ENCODE measurements at places on chromosomes 6 and 20. TPM values are rescaled to one million over a fixed set of nuclear protein-coding genes. Genes with fewer than 3 reads are reported as not detected.

The MDN1 gene
- total RNA-seq = 46.5 TPM

The GGTLC1 gene
- total RNA-seq = not detected

The SLC22A7 gene
- not detected for total RNA-seq

The RGS17 gene
- total RNA-seq = 0.88 TPM

The OPRM1 gene
- 0.14 TPM for total RNA-seq

The C6orf52 gene
- not detected for total RNA-seq

The MICA gene
- total RNA-seq = 19.3 TPM

The WFDC10B gene
- not detected for total RNA-seq

The GJE1 gene
- not detected for total RNA-seq

The ZSCAN31 gene
- 63.8 TPM for total RNA-seq

The SLPI gene
- 1.0 TPM for total RNA-seq

The STX11 gene
- total RNA-seq = 2.9 TPM

The MTCH1 gene
- 172 TPM for total RNA-seq

The BHLHE23 gene
- not detected for total RNA-seq

The KLC4 gene
- total RNA-seq = 27.7 TPM

The ASIP gene
- total RNA-seq = not detected

The CDSN gene
- total RNA-seq = not detected

The HLA-DMB gene
- 16.9 TPM for total RNA-seq

The LIN28B gene
- total RNA-seq = not detected

The NR2E1 gene
- not detected for total RNA-seq

The WFDC2 gene
- total RNA-seq = not detected

The BANF2 gene
- total RNA-seq = not detected

The CST7 gene
- 0.97 TPM for total RNA-seq

The TBC1D32 gene
- total RNA-seq = 2.1 TPM

The PAX1 gene
- not detected for total RNA-seq

The LY6G6C gene
- total RNA-seq = not detected

The BCAS1 gene
- total RNA-seq = not detected

The GSTA3 gene
- 0.98 TPM for total RNA-seq

The PNPLA1 gene
- total RNA-seq = not detected

The RUNX2 gene
- 1.8 TPM for total RNA-seq

The PRND gene
- total RNA-seq = 1.8 TPM

The SEMG1 gene
- not detected for total RNA-seq

The SLC39A7 gene
- 54.1 TPM for total RNA-seq

The NNAT gene
- total RNA-seq = 10.5 TPM

The LBP gene
- total RNA-seq = not detected

The IL17A gene
- total RNA-seq = not detected

The LAMA4 gene
- total RNA-seq = 300 TPM

The GDAP1L1 gene
- not detected for total RNA-seq

The C2 gene
- 4.7 TPM for total RNA-seq

The CALHM5 gene
- 2.2 TPM for total RNA-seq
